Lung microvascular endothelial cell (primary cell): ENCODE measurements at places on chromosomes 5 and 9. TPM values are rescaled to one million over a fixed set of nuclear protein-coding genes. Genes with fewer than 3 reads are reported as not detected.

GRCh38 chr5:93567424-93567823, 13.6 kb downstream of the NR2F1-AS1 start:
- no peak for DNase-seq

The FST gene
- 7.6 and 29.0 TPM in 2 replicates for total RNA-seq

DNA sequence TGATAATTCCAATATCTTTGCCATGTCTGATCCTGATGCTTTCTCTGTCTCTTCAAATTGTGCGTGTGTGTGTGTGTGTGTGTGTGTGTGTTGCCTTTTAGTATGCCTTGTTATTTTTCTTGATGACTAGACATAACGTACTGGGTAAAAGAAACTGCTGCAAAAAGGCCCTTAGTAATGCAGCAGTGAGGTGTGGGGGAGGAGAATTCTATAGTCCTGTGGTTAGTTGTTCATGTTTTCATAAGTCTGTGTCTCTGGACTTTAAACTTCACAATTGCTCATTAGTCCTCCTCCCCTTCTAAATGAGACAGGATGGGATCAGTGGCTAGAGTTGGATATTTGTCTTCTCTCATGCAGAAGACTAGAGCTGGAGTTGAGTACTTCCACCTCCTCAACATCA, 346.2 kb upstream of the IRX1 start:
- DNase-seq: no peak

DNA sequence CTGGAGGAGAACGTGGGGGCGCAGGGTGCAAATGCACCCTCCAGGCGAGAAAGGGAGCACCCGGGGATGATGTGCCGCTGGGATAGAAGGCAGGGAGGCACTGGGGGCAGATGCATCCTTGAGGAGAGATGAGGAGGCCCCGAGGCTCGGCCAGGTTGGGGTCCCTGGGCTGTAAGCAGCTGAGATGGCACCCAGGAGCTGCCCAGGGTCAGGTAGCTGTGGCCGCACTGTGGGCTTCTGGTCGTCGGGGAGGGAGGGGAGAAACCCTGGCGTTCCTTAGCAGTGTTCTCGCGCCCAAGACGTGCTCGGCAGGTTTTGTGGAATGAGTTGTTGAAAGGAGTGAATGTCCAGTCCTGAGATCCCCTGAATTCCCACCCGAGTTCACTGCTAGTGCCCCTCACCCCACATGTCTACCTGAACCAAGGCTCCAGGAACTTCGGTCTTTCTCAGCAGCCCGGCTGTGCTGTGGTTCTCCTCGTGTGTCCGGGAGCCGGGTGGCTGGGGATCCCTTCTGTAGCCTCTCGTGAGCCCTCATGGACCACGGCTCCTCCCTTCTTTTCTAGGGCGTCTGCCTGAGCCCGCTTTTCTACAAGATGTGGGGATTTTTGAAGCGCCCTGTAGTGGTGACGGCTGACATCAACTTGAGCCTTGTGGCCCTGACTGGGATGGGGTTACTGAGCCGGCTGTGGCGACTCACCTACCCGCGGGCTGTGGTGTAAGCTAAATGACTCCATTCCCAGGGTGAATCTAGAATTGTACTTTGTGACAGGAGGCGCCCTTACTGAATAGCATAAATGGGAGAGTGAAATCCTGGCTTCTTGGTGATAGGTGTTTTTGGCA, 1.1 kb downstream of the POMT1 start:
- DNase-seq: peak; percentile 36

The BTNL8 gene
- total RNA-seq: under 0.01 and 0.20 TPM in 2 replicates

GRCh38 chr5:65914641-65915196, 11.7 kb upstream of the ERBIN start:
- no peak for DNase-seq

The RLN2 gene
- 0.65 and 0.99 TPM in 2 replicates for total RNA-seq

DNA sequence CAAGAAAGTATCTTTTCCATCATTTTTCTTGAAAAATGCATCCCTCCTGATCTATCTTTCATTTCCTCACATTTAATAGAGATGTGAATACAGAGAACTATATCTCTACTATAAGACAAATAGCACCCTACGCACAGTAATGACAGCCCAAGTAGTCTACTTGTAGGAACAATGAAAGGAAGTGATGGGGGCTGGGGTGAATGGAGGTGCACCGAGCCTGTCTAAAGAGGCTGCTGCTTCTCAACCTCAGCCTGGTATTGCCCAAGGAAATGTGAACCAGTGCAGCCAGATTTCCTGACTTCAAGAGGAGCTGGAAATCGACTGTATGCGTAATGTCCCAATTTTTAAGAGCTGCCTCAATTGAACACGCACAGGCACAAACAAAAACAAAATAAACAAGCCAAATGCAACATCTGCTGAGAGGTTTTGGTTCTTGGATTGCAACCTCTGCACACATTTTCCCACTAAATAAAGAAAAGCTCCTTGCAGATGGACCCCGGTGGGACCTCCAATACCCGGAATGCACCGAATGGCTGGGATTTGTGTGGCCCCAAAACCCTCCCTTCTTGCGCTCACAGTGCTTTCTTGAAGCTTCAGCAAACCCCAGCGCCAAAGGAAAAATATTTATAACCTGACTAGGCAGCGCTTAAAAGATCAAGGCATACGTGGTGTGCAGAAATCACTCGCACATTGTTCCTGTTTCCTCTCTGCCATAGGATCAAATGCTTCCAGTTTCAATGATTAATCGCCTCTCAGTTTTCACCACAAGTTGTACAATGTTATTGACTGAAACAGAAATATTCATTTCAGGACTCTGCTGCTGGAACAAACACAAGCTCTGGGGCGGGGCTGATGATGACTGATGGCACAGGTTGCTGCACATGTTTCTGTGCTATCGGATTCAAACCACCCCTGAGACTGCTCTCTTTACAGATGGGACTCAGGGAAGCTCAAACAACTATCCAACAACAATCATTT, 68.3 kb downstream of the KCNIP1 start:
- DNase-seq: peak; percentile 75

GRCh38 chr5:34659168-34659567, 3.0 kb downstream of the RAI14 start:
- DNase-seq: no peak

The SHB gene
- total RNA-seq: 13.3 and 22.6 TPM in 2 replicates

The PTGS1 gene
- 1.4 and 1.5 TPM in 2 replicates for total RNA-seq

GRCh38 chr9:13621872-13622564, 342.5 kb upstream of the MPDZ start:
- no peak for DNase-seq

- no peak for DNase-seq
Observed at GRCh38 chr9:130535818-130536521, 43.4 kb upstream of the FUBP3 start.

- DNase-seq: no peak
Observed at GRCh38 chr9:18294229-18294628, 179.7 kb upstream of the ADAMTSL1 start.

- DNase-seq: no peak
Observed at GRCh38 chr9:37417252-37417803, 5.2 kb upstream of the GRHPR start.

The ADAMTS16 gene
- not detected in 2 replicates for total RNA-seq

The SPRY4 gene
- total RNA-seq: 2.6 and 3.7 TPM in 2 replicates

The PTGER4 gene
- total RNA-seq: 5.2 and 7.6 TPM in 2 replicates

The ENG gene
- 34.0 and 51.6 TPM in 2 replicates for total RNA-seq

- no peak for DNase-seq
Observed at GRCh38 chr5:32814620-32815019, 103.5 kb downstream of the NPR3 start.

- peak; percentile 45 for DNase-seq
Observed at GRCh38 chr9:15416880-15417279, 5.8 kb upstream of the SNAPC3 start.

GRCh38 chr9:5438301-5439162, 807 bp upstream of the PLGRKT start:
- no peak for DNase-seq

The ANKDD1B gene
- total RNA-seq: 0.22 and 1.2 TPM in 2 replicates

GRCh38 chr5:142189813-142190212, 81.2 kb downstream of the NDFIP1 start:
- DNase-seq: no peak

The BHMT2 gene
- total RNA-seq: 2.4 and 7.7 TPM in 2 replicates

The CREBRF gene
- total RNA-seq: 14.8 and 26.4 TPM in 2 replicates

GRCh38 chr5:129124608-129125007, 30.1 kb downstream of the ISOC1 start:
- no peak for DNase-seq

- DNase-seq: no peak
Observed at GRCh38 chr5:172097356-172097755, 90.7 kb downstream of the STK10 start.

The FBP1 gene
- 0.44 TPM in 1 of 2 replicates, not detected in the other for total RNA-seq

DNA sequence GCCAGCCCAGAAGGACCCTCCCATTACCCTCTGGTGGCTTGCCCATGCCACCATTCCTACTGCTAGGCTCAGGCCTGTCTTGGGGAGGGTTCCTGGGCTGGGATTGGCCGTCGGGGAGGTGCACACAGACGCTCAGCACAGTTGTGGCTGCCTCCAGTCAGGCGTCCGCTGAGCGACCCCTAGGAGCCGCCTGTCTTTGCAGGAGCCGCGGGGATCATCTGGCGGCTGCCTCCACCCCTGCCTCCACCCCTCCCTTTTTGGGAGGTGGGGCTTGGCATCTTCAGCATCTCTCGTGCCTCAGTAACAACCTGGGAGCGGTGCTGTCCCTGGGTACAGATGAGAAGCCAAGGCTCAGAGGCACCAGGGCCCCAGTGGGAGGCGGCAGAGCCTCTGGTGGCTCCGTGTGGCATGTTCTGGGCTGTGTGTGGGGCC, 39.6 kb downstream of the RXRA start:
- DNase-seq: no peak

GRCh38 chr9:95094002-95094401, 223.5 kb downstream of the FANCC start:
- DNase-seq: no peak

DNA sequence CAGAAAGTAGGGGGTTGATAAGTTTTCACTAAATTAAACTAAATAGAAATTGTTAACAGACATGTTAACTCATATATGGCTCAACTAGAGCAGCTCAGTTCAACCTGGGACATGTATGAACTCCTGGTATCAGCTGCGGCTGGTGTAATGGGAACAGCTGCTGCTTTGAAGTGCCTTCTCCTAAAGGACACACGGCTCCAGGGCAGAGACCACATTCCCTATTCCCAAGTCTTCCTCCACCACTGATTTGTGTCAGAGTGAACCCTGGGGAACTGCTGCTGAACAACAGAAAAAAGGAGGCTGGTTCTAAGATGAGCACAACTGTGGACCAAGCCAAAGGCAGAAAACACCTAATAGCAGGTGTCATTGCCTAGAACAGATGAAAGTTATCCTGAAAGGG, 71.1 kb downstream of the MAPKAP1 start:
- DNase-seq: no peak

The TNFSF15 gene
- 0.87 and 2.6 TPM in 2 replicates for total RNA-seq

DNA sequence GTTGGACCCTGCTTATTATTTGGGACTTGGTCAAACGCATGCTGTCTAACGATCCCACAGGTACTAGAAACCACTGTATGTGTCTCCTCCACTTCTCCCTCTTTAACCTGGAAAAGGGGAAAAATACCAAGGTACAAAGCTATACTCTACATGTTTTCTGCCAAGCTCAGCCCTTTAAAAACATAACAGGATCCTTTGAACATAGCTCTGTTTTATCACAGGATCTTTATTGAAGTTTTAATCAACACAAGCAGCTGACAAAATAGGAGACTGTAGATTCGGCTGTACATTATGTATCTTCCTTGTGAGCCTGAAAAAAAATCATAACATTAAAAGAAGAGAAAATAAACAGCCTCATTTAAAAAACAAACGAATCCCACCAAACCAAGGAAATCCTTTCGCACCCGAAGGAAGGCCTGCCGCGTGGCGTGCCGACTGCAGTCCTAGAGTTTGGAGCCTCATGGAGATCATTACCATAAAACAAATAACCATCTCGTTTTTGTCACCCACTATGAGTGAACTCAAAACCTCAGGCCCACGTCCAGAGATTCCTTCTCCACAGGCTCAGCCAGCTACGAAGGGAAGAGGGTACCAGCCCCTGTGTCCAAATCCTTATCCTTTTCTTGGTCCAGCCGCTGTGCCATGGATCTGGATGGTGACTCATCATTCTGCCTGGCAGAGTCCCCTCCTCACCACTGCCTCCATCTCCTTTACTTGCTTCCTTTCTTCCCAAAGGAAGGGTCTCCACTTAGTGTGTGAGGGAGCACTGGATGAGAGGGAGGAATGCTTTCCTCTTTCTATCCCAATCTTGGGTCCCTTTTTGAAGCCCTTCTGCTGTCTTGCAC, 651.1 kb downstream of the CCDC171 start:
- no peak for DNase-seq

DNA sequence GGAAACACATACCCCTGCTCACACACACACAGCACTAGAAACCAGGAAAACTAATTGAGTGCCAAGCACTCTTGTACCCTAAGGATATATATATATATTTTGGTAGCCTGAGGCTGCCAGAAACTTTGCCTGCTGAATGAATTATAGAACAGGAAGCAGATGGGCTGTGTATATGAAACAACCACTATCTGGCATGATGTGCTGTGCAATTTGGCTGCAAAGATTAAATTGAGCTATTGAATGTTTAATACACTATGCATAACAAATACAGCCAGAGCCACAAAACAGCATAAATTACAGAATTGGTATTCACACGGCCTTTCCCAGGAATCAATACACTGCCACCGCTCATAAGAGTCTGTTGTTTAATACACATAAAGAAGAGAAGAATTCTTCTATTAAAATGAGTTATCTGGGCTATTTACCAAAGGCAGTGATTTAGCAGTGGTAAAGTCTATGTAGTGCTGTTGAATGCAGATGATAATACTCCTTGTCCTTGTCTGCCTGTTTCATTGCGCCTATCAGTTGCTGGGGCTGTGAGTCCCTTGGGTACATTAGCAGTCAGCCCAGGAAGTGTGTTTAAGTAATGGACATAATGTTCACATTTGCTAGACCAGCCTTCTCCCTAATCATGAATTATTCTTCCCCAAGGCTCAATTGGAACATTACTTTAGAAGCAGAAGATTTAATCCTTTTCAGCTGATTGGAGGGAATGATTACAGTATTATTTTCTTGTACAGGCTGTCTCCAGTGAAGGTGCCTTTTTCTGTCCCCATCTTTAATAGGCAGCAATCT, 294.3 kb downstream of the TLE1 start:
- peak; percentile 87 for DNase-seq

The ZDHHC11 gene
- 0.22 and 0.60 TPM in 2 replicates for total RNA-seq

The ENHO gene
- total RNA-seq: not detected in 2 replicates

The SLCO4C1 gene
- not detected in 2 replicates for total RNA-seq

The DMRT3 gene
- not detected in 2 replicates for total RNA-seq

The NPDC1 gene
- total RNA-seq: 6.2 and 10.5 TPM in 2 replicates

The SLC34A1 gene
- total RNA-seq: not detected in 2 replicates

DNA sequence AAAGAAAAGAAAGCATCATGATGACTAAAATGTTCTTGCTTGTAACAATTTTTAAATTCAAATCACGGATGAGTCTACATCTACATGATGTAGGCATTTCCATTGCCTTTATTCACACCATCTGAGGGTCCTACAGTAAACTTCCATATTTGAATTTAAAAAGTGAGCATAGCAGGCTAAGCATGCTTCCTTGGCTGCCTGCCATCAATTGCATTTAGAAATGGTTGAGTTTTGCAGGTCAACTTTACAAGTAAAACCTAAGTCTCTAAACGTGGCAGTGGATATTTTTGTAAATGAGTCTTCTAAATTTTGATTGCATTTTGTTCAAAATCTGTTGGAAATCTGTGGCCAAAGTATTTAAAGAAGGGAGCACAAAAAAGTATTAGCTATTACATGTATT, 136.5 kb upstream of the PTCH1 start:
- DNase-seq: no peak

GRCh38 chr9:115162946-115163345, 45.0 kb upstream of the TNC start:
- DNase-seq: no peak

- no peak for DNase-seq
Observed at GRCh38 chr5:87147441-87147840, 120.2 kb upstream of the RASA1 start.

- no peak for DNase-seq
Observed at GRCh38 chr5:33929925-33930690, 6.1 kb upstream of the RXFP3 start.
